ENCODE measurements at places on chromosomes 5 and 9.
A peak's percentile ranks its signal among the peaks of the same experiment; 100 is the strongest.

DNA sequence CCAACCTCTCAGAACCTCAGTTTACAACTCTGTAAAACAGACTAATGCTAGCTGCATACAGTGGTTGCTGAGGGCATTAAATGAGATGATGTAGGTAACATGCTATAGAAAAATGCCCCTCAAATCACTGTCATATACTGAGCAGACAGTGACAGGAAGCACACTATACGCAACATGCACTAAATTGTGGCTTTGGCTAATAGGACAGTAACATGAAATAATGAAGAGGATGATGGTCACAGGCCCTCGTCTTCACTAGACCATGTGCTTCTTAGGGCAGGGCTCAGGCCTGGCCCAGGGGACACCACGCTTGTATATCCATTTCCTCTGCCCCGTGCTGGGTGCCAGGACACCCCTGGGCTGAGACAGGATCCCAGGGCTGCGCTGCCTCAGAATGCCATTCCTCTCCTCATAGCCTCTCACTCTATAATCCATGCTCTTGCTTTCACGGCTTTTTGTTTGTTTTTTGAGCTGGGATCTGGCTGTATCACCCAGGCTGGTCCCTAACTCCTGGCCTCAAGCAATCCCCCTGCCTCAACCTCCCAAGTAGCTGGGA, 18.9 kb downstream of the CSF1R start:
- DNase-seq = no peak

GRCh38 chr5:132198571-132198970, 29.1 kb downstream of the P4HA2 start:
- DNase-seq = no peak

DNA sequence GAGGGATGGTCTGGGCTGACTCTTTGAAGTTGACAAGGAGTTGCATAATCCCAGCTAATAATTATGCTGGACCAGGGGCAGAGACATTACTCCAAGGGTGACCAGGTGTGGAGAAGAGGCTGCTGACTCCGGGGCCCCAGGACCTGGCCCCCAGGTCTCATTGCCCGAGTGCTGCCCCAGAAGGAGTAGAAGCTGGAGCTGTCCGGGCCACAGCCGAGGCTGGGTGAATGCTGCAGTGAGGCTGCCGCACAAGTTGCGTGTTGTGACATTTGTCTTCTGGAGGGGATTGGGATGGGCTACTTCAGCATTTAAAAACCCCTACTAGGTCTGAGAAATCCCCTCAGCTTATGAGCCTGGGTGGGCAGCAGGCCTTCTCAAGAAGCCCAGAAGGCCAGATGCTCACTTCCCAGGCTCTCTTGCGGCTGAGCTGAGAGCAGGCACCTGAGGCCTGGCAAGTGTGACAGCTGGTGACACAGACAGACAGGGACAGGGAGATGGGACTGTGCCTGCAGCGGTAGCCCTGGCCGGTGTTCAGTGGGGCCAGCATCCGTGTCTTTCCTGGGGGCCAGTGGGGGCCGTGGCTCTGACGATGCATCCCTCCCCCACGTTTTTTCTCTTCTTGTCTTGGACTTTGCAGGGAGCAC, 122.8 kb downstream of the KCNIP1 start:
- no peak for DNase-seq

DNA sequence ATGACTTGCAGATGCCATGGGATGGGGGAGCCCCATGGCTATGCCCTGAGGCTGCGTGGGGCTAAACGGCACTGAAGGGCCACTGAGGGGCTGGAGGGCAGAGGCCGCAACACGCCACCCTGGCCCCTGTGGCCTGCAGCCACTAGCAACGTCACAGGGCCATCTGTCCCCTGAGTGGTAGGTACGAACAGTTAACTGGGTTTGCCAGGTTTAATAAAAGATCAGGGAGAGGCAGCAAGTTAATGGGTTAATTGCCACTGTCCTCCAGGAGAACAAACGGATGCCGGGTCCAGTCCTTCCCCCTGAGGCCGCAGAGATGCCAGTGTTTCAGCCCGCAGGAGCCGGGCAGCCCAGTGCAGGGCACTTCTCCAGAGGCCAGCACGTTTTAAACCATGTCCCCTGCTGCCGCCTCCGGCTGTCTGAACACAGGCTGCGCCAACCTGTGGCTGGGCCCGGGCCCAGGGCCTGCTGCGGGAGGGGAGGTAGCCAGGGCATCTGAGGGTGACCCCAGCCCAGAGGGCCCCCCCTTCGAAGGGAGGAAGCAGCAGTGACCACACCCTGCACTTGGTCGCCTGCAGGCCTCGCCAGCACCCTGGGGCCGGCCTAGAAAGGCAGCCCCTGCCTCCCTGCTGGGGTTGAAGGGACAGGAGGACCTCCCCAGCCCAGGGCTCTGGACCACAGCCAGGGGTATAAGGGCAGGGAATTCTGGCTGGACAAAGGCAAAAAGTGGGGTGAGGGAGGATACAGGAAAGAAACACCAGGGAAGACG, 227.3 kb downstream of the FANCC start:
- DNase-seq = no peak

DNA sequence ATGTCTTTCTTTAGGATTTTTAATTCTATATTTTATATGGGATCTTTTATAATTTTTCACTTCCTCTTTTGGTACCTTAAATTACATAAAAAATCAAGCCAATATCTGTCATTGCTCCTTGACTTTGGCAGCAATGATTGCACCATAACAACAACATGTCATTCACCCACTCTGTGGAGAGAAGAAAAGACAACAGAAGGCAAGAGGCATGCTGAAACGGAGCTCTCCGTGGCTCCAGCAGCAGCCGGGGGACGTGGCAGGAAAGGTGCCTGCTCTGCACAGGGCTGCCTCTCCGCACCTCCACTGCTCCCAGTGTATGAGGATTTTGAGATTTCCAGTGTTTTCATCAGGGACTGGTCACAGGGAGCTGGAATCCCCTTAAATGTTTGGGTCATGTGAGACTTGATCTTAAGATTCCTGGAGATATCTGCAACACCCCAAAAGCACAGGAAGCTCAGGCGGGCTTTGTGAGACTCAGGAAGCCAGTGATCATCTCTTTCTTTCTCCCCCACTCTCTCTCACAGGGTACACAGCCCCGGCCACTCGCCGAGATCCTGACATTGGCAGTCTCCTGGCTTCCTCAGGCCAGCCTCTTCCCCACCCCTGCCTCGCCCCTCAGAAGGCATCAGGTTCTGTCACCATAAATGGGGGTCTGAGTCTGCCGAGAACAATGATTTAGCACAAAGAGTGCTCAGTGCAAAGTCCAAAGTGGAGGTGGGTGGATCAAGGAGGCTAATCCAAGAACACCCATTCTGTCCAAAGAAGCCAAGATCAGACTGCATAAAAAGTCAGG, 74.6 kb downstream of the ACTL7B start:
- DNase-seq = no peak

- no peak for DNase-seq
These were observed 72.5 kb downstream of the ACTL7B start for GRCh38 chr9:108783326-108783725.

DNA sequence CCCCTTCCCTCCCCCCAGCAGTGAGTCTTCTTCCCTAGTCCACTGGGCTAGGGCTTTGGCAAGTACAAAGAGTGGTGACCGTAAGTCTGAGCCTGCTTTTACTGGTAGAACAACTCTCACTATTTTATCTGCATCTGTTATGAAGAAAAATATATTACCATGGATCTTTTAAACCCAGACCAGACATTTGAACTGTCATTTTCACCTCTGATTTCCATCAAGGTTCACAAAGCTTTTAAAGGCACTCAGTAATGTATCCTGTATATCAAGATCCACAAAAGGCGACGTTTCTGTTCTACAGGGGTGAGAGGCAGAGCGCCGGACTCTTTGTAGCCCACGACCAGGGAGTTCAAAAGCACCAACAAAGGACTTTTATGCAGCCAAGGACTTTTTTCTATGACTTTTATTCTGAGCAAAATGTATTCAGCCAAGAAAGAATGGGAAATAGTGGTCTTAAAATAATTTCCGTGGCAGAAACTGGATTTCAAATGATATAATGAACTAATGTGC, 388.3 kb downstream of the ANXA1 start:
- DNase-seq = no peak

DNA sequence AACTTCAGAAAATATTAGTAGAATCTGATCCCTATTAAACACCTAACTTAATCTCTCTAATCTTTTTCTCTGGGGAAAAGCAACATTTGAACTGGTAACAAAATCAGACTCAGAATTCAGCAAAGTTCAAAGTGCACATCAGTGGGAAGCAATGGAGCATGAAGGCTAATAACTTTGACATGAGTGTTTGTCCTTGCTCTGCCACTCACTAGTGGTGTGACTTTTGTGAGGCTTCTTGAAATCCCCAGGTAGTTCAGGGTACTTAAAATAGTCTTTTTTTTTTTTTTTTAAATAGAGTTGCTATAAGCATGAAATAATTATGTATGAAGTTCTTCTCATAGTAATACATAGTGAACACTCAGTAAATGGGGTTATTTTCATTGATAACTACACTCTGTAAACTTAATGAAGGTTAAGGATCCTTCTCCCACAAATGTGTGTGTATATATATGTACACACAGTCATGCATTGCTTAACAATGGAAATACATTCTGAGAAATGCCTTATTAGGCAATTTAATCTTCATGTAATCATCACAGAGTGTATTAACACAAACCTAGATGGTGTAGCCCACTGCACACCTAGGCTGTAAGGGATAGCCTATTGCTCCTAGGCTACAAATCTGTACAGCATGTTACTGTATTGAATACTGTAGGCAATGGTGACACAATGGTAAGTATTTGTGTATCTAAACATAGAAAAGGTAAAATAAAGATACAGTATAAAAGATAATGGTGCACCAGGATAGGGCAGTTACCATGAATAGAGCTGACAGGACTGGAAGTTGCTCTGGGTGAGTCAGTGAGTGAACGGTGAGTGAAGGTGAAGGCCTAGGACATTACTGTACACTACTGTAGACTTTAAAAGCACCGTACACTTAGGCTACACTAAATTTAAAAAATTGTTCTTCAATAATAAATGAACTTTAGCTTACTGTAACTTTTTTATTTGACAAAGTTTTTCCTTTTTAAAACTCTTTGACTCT, 73.3 kb upstream of the HMHB1 start:
- no peak for DNase-seq

GRCh38 chr5:58622936-58623871, 40.3 kb downstream of the RAB3C start:
- DNase-seq = no peak

GRCh38 chr5:62783374-62784057, 204.9 kb downstream of the LRRC70 start:
- DNase-seq = no peak

- DNase-seq = no peak
These were observed 17.7 kb downstream of the IL31RA start for GRCh38 chr5:55868846-55869245.

DNA sequence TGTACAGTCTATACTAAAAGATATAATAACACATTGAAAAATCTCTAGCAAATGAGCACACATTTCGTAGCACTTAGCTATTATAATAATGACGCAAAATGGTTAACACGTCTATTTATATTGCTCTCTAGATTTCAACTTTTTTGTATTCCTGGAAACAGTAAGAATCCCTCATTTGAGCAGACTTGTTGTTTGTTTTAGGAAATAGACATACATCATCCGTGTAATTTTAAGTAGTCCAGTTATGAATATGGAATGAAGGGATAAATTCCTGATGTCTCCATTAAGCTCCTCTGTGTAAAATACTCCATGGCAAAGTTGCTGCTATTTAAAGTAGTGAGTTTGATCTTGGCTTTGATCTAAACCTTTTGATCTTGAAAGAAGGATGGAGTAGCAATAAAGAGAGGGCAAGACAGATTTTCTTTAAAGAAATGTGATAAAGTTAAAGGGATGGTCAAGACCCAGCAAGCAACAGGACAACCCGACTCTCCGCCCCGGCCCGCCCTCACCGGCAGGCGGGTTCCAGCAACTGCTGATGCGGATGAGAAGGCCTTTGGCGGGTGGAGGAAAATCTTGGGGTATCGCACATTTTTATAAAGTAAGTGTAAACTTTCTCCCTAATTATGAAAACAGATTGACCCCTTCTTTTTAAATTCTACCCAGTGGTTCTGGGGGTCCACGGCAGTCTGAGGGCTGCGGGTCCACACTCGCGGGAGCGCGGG, 277.4 kb downstream of the AOPEP start:
- DNase-seq = no peak

DNA sequence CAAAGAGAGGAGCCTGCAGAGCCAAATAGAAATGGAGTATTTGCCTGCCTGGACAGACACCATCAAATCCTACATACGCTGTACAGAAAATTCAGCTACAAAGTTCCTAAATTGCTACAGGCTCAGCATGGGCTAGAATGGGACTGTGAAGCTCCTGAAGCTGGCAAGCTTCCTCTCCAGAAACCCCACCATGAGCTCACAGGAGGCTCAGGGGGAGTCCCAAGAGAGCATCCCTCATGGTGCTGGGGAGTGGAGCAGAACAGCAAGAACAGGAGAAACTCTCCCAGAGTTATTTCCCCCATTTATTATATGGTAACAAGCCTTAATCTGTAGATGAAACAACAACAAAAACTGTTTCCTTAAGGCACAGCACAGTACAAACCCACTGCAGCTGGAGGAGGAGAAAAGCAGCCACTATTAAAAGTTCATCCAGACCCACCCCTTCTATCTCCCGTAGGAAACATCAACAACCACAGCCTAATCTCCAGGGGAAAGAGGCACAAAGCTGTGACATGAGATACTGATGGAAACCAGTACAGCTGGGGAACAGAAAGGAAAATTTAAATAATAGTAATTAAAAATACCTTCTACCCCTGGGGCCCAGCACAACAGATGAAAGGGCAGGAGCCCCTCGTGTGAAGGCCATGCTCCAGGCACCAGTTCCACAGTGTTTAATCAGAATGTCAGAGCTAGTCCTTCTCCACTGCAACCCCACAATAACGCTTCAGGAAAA, 548.5 kb downstream of the MTRR start:
- DNase-seq = no peak

DNA sequence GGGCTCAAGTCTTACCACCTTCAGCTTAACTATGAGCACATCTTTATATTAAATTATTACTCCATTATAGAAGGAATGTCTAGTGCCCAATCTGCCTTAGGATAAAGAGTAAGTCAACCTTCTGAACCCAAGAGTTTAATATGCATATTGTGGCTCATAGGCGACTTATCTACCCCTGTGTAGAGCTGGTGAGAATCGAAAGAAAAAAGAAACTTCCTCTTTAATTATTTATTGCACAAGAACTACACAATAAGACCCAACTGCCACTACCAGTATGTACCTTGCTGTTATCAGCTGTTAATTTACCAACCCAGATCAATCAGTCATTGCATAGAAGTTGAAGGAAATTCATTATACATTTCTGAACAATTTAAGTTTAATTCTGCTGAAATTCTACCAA, 329.1 kb upstream of the SLC24A2 start:
- DNase-seq = no peak

DNA sequence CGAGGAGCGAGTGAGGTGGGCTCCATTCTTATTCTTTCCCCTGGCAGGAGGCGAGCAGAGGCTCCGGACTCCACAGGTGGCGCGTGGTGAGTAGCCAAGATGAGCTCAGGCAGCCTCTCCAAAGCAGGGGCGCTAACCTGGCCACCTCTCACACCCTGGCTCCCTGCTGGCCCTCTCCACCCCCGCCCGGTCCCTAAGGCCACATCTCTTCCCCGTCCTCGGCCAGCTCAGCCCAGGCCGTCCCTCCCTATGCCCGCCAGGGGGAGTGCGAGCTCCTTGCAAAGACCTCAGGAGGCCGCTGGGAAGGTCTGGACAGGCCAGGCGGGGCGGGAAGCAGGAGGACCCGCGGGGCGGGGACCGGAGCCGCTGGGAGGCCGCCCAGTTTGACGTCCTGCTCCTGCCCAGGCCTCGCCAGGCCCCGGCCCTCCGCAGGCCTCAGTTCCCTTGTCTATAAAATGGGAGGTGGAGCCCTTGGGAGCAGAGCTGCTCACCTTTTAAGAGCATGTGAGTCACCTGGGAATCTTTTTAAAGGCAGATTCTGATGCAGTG, 46.3 kb upstream of the GGTA1 start:
- DNase-seq = peak; percentile 64

GRCh38 chr9:73165911-73166310, 14.2 kb downstream of the ANXA1 start:
- DNase-seq = no peak
